ENCODE measurements at places on chromosomes 2 and 18.

DNA sequence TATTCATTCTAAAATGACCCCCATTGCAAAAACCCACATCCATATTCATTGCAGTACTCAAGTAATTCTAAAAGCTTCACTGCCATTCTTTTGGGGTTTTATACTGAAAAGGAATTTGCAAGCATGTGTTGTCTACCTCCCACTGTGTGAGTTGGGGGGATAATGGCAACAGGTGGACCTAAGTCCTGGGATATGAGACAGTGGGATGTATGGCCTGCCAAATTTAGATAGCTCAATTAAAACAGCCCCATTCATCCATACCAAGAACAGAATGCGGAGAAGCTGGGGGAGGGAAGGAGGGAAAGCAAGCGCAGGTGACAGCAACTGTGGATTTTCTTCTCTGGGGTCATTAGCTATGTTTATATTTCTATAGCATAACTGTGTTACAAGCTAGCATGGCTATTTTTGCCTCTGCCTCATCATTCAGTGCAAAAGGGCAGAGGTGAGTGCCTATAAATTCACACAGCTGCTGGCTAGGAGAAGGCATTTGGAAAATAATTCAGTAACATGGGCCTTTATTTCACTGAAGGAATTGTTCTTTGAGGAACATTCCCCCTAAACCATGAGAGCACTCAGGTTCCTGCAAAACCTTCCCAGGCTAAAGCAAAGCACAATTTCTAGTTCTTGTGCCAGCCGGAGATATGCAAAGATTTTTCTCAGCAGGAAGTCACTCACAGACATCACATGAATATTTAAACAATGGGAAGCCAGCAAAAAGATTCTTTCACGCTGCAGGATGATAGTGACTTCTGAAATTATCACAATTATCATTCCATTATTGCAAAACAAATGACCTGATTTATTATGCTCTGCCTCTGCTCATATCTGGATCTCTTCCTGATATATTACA, 393.9 kb upstream of the ACVR2A start:
- DNase-seq, result no peak

DNA sequence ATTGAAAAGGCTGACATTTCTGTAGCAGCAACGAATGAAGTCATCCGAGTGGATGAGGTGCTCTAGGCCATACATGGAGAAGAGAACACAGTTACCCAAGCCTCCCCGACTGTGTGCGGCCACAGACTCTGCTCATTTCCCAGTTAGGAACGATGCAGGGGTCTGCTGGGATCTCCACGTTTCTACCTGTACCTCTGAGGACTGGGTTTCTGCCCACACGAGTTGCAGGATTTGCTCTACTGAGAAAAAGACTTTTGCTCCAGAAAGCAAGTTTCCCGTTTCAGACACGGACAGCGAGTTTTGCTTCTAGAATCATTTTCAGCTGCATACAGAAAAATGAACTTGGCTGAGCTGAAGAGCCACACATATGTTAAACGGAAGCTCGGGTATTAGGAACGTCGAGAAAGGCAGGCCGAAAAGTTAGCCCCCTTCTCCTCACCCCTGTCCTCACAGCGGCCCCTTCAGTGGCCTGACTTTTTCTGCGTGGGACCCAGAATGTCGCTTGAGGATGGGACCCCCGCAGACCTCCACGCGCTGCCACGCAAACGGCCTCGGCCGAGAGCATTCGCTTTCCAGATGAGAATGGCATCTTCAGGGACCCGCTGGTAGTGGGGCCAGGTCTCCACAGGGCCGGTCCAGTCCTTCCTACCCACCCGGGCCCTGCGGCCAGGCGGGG, 582 bp upstream of the RAB31 start:
- no peak for DNase-seq

DNA sequence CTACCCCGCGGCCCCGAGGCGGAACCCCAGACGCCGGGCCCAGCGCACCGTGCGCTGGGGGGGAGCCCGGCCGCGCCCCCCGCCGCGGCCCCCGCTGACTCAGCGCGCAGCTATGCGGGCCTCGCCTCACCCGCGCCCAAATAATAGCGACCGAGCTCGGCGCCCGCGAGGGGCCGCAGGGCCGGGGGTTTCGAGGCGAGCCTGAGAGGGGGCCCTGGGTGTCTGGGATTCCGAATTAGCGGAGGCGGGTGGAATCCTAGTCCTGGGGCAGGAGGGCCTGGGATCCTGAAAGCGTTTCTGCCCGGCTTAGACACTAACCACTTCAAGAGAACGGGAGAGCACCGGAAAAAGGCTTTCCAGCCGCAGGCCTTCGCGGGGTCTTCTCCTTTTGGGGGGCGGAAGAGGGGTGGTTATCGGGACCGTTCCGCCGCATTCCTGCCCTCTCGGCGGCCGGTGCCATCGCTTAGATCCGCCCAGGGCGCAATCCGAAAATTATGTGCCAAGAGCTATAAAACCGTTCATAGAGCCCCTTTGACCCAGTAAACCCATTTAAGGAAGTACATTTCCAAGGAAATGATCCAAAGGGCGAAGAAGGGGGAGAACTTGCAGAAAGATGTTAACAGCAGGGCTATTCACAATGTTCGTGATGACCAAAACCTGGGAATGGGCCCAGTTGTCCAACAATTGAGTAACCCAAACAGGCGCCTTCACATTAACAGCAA, 681 bp upstream of the ROCK2 start:
- peak; percentile 21 for DNase-seq

- DNase-seq, result no peak
Measured at GRCh38 chr2:208253600-208254117, 1.2 kb downstream of the IDH1 start.

- DNase-seq, result no peak
Measured at GRCh38 chr2:220619525-220620220, 952.4 kb downstream of the EPHA4 start.

DNA sequence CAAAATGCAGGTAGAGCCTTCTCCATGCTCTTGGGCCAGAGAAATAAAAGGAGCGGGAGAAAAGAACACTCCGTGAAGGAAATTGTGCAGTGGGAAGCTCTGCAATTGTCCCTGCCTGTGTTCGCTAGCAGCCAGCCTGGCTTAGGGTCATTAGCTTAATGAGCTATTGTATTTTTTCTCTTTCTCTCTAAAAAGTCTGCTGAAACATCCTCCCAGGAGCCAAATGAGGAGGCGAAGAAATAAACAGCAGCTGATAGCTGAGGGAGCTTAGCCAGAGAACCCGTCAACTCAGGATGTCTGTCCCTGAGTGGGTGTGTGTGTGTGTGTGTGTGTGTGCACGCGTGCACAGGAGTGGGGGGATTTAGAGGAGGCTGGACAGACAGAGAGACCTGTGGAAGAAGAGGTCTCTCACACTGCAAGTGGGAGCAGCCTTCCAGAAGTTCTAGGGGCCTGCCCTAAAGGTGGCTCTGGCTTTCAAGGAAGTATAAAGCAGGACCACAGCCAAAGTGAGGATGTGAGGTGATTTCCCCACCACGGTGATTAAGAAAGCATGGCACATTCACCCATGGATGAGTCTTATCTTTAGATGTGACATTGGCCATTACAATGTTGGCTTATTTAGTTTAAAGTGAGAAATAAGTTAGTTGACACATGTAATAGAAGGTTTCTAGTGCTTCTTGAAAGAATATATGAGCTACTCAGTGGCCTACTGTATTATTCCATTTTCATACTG, 690.4 kb downstream of the RNF144A start:
- DNase-seq, result no peak

DNA sequence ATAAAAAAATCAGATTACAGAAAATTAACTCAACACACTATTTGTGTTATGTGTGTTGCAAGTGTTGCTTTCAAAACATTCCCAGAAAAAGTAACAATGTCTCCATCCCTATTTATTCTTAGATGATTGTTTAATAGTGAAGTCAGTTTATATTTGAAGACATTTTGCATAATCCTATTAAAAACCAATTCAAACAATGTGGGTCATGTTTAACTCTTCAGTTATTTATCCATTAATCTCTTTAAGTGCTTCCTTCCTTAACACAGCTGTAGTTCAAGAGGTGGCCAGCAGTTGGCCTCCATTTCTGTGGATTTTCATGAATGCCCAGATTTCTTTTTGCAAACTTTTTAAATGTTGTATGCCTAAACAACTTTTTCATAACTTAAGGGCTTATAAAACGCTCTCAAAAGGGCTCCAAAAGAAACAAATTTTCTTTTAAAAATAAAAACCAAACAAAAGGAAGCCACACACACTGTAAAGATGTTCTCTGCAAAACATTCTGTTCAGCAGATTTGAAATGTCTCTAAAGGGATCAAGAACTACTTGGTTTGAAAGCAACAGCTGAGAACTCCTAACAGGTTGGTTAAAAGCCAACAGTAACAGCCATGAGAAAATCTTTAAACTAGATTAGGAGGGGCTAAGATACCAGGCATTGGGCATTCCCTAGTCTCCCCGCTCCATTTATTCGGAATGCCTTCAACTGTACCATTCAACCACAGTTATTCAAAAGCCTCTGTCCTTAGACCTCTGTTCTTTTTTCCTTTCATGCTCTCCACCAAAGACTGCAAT, 71.5 kb downstream of the THADA start:
- no peak for DNase-seq

DNA sequence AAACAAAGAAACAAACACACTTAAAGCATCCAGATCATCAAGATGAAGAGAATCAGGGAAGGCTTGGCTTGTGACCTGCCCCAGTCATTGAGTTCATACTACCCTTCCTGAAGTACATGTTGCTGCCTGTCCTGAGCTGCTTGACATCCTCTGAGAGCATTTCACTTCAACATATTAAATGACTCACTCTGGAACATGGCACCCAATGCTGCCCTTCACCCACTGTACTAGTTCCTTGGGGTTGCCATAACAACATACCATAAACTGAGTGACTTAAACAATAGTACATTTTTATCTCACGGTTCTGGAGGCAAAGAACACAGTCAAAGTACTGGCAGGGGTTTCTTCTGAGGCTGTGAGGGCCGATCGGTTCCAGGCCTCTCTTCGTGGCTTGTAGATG, 371.3 kb downstream of the RNF144A start:
- DNase-seq, result no peak

- DNase-seq, result no peak
Measured at GRCh38 chr2:101311696-101312017, 3.2 kb upstream of the RNF149 start.

- no peak for DNase-seq
Measured at GRCh38 chr2:862731-863466, 87.8 kb upstream of the SNTG2 start.

DNA sequence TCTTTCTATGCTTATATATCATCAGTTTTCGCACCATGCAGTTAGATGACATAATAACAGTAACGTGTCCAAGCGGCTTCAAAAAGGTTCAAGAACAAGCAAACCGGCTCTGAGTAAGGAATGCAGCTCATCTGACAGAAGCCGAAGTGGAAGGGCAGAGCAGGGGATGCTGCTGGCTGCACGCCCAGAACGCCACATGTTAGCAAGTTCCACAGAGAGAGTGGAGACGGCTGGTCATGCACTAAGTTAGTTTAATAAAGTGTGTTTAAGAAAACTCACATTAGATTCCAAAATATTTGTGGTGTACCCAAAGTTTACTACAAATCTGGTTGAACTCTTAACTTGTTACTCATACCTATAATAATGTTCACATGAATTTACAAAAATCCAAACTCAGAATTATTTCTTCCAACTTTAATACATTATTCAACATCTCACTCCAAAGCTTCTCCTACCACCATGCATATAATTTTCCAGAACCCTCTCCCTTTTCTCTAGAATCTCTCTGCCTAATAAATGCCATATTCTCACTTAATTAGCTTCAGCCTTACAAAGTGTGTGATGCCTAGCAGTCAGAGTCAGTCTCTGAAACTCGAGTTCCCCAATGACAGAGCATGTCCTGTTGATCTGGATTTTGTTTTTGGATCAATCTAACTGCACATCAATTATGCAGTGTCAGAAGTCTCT, 170.0 kb downstream of the DNAH7 start:
- DNase-seq, result no peak

DNA sequence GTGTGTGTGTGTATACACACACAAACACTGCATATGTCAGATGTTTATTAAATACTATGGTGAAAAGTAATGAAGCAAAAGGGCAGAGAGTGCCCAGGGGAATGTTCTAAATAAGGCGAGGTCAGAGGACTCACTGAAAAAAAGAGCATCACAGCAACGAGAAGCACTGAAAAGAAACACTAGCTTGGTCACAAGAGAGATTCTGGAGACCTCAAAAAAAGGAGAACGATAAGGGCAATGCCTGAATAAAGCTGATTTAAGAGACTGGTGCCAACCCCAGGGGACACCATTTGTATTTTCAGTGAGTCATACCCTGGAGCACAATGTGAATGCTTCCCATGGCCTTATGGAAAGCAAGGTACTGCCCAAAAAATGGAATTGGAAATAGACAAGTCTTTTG, 14.5 kb downstream of the SLC40A1 start:
- DNase-seq, result no peak

DNA sequence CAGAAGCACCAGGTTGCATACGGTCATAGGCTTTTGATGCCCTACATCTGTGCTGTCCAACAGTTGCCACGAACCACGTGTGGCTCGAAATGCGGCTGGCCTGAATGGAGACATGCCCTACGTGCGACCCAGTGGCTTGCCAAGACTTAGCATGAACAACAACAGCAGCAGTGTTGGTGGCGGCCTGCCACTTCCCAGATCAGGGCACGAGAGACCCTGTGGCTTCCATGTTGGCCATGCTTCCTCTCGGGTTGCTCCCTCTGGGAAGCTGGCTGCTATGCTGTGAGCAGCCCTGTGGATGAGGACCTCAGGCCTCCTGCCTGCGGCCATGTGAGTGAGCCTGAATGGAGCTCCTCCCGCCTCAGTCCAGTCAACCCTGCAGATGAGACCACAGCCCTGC, 212.3 kb downstream of the HDAC4 start:
- no peak for DNase-seq

- no peak for DNase-seq
Measured at GRCh38 chr2:15337996-15338666, 223.0 kb downstream of the NBAS start.

GRCh38 chr2:38529208-38529607, 73.5 kb downstream of the HNRNPLL start:
- no peak for DNase-seq

DNA sequence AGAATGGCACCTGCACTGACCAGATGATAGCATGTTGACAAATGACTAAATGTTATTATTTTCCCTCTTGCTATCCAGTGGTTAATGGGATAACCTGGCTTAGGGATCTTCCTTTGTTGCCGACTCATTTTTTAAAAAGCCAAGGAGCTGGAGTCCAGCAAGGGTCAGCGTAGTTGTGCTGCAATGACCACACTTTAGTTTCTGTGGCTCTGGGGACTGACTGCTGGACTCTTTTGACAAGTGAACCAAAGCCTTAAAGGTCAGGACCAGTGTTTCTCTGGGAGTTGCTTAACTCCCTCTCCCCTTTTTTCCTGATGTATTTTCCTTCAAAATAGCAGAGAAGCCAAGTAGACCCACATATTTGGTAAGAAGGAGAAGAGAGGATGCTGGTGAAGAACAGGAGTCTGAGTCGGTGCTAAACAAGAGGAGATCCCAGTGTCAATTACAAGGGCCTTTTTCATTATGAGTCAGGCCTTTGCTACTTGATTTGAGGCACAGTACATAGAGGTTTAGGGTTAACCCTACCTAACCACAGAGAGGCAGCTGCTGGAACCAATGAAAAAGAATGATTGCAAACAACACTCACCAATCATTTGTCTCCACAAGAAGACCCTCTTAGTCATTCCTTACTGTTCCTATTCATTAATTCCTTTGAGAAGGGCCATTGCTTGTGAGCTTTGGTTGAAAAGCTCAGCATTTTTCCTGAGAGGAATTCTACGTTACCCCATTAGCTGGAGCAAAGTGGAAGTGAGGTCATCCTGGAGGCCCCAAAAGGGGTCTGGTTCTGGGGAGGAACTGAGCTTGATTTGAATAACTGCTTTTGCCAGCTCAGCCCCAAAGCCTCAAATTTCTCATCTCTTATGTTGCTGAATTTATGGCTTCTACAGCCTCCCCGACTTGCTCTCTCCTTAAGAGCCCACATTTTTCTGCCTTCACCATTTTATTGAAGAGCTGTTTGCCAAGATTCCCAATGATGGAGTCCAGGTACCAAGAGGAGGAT, 137.6 kb upstream of the HNMT start:
- DNase-seq, result no peak
